Amniotic epithelial cell (primary cell): ENCODE measurements at places on chromosomes 7 and 10.

DNA sequence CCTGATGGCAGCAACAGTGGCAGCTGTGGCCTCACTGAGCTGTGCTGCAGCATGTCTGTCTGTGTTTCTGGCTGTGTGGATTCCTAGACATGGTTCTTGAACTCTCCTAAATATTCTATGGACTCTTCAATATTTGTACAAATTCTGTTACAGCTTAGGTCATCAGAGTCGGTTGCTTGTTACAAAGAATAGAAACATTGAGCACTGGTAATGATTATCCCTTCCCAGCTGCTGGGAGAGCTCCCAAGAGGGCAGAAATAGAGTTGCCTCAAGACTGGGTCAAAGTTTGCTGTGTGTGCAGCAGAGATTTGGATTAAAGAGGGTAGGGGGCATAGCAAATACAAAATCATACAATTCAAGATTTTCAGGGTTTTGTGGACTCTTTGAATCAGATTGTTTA is 337.1 kb upstream of the AKR1E2 start:
- no peak for DNase-seq

DNA sequence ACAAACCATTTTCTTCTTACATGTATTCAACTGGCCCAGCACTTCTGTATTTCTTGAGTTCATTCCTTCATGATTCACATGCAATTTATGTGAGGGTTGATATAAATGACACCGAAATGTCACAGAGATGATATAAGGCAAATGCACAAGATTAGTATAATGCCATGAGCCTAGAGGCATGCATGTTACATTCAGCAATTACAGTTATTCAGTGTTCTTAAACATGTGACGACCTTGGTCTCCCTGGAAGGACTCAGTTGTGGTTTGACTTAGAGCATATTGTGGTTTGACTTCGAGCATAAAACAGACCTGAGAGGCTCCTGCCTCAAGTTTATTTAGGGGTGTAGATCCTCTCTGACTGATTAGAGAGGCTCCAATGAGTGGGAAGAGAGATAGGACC is 752.1 kb upstream of the POM121L12 start:
- DNase-seq = peak; percentile 2

DNA sequence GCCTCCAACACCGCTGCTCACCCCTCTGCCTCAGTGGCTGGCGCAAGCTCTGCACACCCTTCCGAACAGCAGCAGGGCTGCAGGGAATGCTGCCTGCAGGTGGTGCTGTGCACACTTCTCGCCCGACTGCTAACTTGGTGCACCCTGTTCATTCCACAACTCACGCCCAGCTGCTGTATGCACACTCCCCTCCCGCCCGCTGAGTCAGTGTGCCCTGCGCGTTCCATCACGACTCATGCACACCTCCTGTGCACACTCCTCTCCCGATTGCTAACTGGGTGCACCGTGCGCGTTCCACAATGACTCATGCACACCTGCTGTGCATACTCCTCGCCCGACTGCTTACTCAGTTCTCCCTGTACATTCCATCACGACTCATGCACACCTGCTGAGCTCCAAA is 21.5 kb downstream of the ADARB2 start:
- DNase-seq = no peak

DNA sequence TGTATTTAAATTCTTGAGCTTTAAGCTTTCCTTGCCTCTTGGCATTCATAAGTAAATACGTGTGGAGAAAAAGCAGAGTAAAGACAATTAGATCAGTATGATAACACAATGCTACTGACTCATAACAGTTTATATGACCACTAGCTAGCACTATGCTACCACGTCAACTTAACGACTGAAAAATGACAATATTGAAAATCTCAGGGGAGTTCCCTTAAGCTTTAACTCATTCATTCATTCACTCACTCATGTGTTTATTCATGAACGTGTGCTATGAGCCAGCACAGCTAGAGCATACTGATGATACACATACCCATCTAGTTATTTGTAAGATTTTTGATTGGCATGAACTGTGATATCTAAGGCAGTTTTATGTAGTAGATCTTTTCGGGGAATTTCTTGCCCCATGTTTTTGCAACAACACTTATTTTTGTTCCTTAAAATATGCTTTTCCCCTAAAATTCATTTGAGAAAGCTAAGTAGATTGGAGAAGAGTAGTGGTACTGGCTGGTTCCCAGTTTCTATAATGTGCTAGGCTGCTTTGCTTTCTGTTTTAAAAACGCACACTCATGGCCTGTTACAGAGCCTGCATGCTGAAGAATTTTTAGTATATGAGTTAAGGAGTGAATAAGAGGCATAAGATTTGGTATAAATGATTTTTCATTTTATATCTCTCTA is 57.4 kb upstream of the ACBD5 start:
- no peak for DNase-seq

DNA sequence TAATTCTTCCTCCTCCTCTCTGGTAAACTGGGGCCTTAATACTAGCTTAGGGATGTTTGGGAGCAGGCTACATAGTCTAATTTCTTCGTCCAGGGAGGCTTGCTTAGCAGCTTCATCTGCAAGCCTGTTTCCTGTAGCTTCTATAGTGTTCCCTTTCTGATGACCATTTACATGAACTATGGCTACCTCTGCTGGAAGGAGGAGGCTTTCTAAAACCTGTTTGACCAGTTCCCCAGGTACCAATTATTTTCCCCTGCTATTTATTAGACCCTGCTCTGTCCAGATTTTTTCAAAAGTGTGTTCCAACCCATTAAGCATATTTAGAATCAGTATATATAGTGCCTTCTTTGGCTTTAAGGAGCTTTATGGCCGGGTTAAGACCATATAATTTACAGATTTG is 38.8 kb upstream of the DNAH11 start:
- no peak for DNase-seq

DNA sequence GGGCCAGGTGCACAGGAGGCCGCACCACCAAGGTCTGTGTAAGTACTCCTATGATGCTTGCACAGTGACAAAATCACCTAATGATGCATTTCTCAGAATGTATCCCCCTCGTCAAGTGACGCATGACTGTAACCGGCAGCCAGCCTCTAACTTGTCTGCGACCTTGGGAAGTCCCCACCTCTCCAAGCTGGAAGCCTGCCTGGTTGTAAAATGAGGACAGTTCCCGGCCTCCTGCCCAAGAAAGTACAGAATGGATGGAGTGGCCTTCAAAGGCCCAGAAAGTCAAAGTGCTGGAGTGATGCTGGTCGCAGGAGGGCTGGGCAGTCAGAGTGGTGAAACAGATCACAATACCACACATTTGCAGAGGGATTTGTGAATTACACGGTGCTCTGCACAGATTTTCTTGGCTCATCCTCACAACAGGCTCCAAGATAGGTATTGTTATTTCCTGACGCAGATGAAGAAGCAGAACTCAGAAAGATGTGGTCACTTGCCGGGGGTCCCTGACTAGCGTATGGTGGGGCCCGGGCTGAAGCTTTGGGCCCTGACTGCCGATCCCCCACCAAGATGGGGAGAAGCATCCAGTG is 22.8 kb downstream of the SPOCK2 start:
- no peak for DNase-seq

DNA sequence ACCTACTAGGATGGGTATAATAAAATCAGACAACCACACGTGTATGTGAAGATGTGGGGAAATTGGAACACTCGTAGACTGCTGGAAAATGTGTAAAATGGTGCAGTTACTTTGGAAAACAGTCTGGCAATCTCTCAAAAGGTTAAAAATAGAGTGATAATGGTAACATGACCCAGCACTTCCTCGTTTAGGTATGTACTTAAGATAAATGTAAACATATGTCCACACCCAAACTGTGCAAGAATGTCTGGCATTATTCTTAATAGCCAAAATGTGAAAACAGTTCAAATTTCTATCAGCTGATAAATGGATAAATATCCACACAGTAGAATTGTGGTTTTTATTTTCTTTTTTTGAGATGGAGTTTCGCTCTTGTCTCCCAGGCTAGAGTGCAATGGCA is 272.8 kb downstream of the ZNF248 start:
- no peak for DNase-seq

DNA sequence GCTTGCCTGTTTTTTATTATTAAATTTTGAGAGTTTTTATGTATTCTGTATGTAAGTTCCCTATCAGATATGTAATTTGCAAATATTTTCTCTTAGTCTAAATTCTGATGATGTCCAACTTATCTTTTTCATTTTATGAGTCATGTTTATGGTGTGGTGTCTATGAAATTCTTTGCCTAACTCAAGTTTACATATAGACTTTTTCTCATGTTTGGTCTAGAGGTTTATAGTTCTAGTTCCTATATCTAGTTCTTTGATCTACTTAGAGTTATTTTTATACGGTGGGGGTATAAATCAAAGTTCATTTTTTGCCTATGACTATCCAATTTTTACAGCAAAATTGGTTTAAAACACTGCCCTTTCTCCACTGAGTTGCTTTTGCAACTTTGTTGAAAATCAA is 26.3 kb upstream of the CCDC7 start:
- no peak for DNase-seq

DNA sequence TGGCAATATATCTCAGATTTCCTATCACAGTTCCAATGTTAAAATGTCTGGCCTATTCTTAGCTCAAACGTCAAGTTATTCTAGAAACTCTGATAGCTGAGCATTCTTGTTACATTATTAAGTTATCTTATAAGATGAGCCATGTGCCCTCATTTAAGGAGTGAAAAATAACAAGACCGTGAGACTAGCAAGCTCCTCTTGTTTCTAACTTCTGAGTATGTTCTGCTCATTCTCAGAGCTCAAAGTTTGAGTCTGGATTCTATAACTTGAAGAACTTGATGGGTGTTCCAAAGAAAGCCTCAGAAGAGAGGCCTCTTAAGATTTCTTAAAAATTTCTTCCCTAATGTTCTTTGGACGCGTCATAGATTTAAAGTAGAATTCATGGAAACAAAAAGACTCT is 215.2 kb downstream of the HTR7 start:
- peak; percentile 74 for DNase-seq

- no peak for DNase-seq
These were observed 51.6 kb upstream of the AQP1 start for GRCh38 chr7:30859940-30860496.

DNA sequence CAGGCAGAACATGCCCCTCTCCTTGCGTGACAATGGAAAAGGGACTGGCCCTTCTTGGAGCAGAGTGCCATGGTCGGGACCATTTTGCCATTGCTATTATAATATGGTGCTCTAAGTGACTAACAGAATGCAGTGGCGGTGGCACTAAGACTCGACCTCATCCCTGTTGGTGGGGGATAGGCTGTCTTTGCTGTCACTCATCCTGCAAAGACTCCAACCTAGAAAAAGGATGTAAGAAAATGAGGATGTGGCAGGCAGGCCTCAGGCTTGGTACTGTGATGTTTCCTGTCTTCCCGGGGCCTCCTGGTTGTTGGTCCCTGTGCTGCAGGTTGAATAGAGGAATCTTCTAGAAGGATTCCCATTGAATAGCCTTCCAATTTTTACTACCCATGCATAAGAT is 18.6 kb downstream of the BLNK start:
- no peak for DNase-seq

GRCh38 chr10:112141292-112141691 is 42.3 kb downstream of the GPAM start:
- DNase-seq = no peak

GRCh38 chr7:35257251-35258124 is 3.6 kb upstream of the TBX20 start:
- DNase-seq = no peak

GRCh38 chr7:66308411-66308810 is 103.3 kb downstream of the TPST1 start:
- DNase-seq = no peak

DNA sequence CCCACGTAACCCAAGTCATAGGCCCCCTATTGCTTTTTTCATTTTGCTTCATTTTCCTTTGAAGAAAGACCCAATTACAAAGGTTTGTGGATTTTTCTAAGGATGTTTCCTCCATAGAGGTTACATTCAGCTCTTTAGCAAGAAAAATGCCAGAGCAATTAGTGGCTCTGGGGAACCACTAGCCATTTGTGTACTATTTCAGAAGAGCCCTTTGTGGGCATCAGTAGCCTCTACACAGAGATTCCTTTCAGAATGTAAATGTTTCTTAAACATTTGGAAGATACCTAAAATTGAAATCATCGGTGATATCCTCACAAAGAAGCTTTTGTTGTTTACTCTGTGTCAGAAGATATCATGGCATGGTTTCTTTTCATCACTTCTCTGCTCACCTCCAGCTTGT is 291.0 kb upstream of the KMT2E start:
- no peak for DNase-seq

DNA sequence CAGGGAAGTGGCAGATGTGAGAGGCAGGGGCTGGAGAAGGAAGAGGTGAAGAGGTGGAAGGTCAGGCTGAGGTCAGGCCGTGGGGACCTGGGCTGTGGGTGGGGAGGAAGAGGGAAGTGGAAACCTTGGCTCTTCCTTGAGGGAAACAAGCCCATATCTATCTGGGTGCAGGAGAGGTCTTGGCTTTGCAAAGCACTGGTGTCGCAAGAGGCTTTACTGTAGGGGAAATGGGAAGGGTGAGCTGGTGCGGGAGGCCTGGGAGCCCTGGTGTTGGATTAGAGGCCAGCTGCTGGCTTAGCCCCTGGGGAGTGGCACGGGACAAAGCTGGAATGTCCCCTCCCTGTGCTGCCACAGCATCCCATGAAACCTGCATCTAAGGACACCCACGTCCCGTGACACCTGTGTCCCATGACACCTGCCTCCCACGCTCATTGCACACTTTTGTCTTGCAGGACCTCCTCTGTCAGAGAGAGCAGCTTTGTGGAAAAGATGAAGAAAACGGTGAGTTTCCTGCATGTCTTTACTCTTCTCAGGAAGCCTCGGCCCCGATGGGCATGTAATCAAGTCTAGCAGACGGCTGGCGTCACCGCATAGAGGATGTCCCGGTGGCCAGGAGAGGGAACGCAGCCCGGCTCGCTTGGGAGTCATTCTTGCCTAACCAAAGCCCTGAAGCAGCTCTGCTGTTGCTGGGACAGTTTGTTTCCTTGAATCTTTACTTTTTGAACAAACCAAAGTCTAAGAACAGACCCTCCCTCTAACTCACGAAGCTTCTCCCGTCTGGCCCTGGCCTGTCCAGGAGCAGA is 22.2 kb downstream of the TMEM120A start:
- DNase-seq = peak; percentile 78

- DNase-seq = no peak
These were observed 39.7 kb downstream of the ODAD2 start for GRCh38 chr10:27959093-27959715.

- no peak for DNase-seq
These were observed 82.9 kb downstream of the OTUD1 start for GRCh38 chr10:23521735-23522134.

- no peak for DNase-seq
These were observed 254.3 kb upstream of the GNAI1 start for GRCh38 chr7:79880312-79880711.

GRCh38 chr7:131104596-131105293 is 222.9 kb upstream of the MKLN1 start:
- peak; percentile 44 for DNase-seq

GRCh38 chr7:148304456-148304855 is 286.1 kb upstream of the C7orf33 start:
- no peak for DNase-seq

- peak; percentile 52 for DNase-seq
These were observed 156.9 kb downstream of the PLCE1 start for GRCh38 chr10:94150541-94151184.

GRCh38 chr10:4914213-4914850 is 48.9 kb upstream of the AKR1C1 start:
- no peak for DNase-seq

- DNase-seq = peak; percentile 67
These were observed 17.9 kb upstream of the AGK start for GRCh38 chr7:141533149-141533949.
